IPS DF 19.7 (cell line): ENCODE measurements at places on chromosomes 1 and 21.

DNA sequence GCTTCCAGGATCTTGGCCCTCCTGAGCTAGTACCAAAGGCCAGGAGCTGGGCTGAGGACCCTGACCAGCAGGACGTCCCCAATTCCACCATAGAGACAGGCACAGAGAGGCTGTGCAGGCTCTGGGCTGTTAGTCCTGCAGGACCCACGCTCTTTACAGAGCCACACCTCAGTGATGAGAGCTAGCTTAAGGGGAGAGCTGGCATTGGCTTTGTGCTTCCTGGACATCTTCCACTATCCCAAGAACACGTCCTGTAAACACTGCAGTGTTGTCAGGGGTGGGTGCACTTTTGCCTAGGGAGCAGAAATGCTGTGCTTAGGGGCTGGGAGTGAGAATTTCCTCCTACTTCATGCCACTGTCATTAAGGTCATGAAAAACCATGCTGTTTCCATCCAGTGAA is 91.7 kb upstream of the EDN2 start:
- DNase-seq: no peak

- DNase-seq: no peak
These were observed 32.2 kb downstream of the BATF3 start for GRCh38 chr1:212667223-212668139.

- DNase-seq: no peak
These were observed 13.5 kb downstream of the RAB3B start for GRCh38 chr1:51976846-51977602.

DNA sequence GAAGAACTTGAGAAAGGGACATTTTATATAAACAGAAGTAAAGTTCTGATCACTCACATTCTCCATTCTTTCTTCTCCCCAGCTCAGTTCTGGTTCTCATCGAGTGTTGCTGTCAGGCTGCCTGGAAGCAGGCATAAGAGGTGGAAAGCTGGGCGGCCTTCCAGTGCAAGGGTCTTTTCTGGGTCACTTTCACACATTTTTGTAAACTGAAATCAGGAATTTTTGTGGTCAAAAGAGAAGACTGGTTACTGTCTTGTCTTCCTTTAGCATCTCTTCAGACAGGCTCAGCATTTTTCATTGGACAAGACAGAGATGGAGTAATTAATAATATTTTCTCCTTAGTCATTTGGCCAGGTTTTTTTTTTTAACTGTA is 93.7 kb downstream of the CTH start:
- DNase-seq: no peak

DNA sequence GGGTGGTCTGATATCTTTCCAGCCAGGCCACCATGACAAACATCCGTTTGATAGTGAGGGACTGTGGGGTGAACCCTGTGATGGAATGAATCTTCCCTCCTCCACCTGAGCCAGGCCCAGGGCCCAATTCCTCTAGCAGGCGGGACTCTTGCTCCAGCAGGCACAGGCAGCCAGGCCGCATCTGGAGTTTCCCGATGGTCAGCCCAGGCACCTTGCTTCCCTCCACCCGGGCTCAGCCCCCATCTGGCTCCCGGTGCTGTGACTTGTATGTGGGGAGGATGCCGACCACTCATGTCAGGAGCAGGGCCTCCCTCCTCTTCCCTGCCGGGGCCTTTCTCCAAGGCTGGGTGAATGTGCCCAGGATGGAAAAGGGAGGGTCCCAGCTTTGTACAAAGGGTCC is 21.0 kb downstream of the KCNAB2 start:
- DNase-seq: no peak

DNA sequence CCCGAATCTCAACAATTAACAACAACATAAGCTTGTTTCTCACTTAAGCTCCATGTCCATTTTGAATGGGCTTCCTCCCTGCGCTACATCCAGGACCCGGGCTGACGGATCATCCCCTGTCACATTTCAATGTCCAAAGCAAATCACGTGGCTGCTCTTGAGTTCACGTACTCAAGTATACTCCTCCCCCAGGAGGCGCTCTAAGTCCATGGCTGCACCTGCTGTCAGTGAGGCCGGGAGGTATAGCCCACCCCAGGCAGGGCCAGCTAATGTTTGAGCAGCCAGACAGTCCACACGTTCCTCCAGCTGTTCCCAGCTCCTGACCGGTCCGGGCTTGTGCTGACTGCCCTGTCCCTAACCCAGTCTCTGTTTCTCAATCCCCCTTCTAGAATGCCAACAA is 220.8 kb downstream of the SLC35F3 start:
- peak; percentile 70 for DNase-seq

GRCh38 chr21:32094804-32095203 is 184.0 kb downstream of the MIS18A start:
- DNase-seq: peak; percentile 42

DNA sequence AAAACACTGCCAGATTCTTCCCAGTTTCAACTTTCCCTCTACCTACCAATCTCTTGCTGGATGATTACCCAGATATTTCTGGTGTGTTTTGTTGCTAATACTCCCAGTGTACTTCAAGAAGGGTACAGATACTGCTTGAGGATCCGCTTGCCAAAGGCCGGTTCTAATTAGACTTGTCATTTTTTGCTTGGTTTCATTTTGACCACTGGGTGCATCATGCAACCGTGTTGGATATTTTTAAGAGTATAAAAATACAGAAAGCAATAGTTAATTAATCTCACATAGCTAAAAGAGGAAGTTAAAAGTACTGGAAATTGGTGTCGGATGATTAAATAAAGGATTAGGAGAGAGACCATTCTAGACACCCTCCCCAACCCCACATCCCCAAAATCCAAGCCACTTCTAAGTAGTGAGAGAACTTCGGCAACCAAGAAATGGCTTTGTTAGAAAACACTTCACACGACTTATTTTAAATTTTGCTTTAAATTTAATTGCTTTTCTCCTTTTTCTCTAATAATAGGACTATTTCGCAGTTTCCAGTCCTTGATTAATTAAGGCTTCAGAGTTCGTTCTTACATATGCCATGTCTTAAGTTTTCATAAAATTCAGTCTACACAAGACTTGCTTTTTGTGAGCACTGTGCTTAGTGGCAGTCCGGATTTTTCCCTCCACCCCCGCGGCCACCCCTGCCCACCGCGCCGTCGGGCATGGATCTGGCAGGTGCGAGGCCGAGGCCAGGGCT is 2.5 kb upstream of the CDKN2C start:
- no peak for DNase-seq

DNA sequence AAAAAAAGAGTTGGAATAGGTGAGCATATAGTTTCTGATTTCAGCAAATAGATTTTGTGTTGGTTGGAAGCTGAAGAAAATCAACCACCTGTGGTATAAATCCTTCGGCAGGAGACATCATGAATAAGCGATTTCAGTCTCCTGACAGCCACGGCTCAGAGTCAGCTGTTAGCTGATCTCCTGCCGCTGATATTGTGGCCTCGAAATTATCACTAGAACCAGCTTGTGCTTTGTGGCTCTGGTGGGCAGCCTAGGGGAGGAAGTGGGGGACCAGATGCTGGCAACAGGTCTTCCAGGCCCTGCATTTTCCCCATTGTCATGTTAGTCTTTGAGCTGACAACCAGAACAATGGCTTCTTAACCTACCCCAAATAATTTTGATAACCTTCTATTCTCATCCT is 842 bp upstream of the GCSAML start:
- no peak for DNase-seq

DNA sequence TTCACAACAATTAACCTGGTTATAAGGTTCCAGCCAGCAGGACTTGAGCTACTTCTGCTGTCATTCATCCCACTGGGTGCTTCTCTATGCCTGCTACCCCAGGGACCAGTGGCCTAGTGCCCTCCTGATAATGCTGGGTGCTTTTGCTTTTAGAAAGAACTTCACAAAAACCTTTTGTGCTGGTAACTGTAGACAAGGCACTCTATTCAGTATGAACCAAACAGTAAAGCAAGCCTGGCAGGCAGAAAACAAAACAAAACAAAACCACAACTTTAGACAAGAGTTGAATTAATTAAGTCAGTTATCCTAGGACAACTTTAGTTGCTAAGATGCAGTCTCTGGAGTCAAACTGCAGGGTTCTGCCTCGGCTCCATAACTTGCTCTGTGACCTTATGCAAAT is 61.9 kb upstream of the ADGRL2 start:
- DNase-seq: no peak

GRCh38 chr1:27339213-27339612 is 2.6 kb upstream of the SYTL1 start:
- no peak for DNase-seq

DNA sequence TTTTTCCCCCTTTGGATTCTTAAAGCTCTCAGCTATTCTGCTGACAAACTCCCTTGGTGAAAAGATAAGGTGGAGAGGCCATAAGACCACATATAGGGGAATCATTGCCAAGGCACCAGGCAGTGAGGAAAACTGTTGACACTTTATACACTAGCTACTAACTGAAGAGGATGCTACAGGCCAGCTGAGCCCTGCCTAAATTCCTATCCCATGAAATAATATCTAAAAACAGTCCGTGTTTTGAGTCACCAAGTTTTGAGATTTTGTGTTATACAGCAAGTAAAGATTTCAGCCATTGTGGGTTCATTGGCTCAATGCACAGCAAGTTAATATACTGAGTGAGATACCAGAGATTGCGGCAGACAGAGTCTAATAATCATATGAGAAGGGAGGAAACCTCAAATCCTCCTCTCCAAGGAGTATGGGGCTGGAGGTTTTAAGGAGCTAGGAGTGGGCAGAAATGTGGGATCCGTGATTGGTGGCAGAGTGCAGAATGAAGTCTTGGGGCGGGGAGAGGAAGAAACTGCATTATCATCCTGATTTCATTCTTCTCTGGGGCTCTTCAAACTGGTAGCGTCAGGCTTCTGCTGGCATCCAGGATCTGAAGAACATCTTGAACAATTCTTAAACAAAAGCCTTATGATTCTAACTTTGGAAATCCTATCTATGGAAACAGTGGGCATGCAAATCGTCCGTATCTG is 9.2 kb downstream of the CLDN8 start:
- no peak for DNase-seq

DNA sequence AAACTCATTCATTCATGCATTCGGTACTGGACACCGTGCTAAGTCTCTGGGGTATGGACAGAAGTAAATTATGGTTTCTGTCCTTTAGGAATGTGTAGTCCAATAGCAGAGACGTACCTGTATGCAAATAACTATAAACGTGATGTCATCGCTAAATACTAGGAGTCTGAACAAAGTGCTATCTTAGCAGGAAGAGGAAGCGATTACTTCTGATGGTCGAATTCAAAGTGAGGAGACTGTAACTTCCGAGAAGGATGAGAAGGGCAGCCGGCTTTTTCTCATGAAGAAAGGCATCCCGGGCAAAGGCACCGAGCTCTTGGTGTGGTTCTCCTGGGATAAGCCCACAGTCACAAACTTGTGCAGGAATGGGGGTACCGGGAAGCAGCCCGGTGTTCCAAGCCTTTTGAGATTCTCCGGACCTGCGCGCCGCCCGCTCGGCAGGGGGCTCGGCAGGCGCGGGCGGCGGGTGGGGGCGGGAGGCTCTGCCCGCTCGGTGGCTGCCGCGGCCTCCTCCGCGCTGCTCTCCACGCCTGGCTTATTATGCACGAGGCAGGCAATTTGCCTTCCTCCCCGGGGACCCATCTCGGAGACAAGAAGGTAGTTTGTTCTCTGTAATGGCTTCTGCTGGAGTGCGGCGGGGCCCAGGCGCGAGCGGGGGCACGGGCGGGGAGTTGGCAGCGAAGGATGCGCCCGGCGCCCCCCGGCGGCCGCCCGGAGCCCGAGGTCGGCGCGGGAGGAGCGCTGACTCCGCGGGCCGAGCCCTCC is 67.5 kb upstream of the CD1D start:
- no peak for DNase-seq

DNA sequence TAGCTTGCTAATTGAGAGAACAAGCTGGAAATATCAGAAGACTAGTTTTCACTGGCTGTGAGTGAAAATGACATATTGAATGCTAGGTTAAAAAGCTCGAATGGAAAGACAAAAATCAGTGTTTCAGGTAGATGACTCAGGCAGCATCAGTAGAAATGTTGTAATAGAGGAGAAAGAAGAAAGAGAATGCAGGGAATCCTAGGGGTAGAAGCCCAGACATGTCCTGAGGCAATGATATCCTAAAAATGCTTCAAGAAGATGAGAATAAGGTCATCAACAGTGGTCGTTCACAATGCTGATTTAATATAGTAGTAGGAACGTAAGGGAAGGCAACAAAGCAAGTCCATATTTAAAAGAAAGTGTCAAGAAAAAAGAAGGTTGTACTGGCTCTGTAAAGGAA is 96.7 kb upstream of the HP1BP3 start:
- DNase-seq: no peak

GRCh38 chr1:160193091-160193819 is 2.9 kb downstream of the CASQ1 start:
- peak; percentile 74 for DNase-seq

GRCh38 chr1:214895011-214895600 is 187.4 kb upstream of the KCNK2 start:
- DNase-seq: no peak

- DNase-seq: no peak
These were observed 24.7 kb upstream of the ADGRB2 start for GRCh38 chr1:31788825-31789256.

GRCh38 chr1:33092438-33092837 is 11.5 kb downstream of the AZIN2 start:
- no peak for DNase-seq

GRCh38 chr1:11523746-11524464 is 45.0 kb downstream of the DISP3 start:
- no peak for DNase-seq

DNA sequence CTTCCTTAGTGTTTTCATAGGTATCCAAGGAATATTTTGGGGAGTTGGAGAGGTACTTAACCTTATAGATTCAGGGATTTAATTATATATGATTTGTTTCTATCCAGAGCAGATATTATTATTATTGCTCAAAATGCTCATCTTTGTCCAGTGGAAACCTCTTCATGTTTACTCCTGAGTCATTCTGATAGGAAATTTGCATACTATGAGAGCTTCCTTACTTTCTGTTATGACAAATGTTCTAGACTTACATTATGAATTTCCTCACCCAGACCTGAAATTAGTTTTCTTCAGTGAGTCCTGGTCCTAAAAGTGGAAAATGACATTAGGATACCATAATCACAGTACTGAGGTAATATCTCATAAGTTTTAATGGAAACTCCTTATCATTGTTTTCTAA is 57.5 kb upstream of the PLPPR5 start:
- DNase-seq: no peak

GRCh38 chr1:204359474-204360255 is at the start of gene PLEKHA6:
Gene PLEKHA6 (minus strand): TSS chr1:204359929. CDS start chr1:204273727, 86,202 bp downstream.
- DNase-seq: no peak

GRCh38 chr1:147214842-147215539 is 10.1 kb downstream of the FMO5 start:
- no peak for DNase-seq

- no peak for DNase-seq
These were observed 1240.7 kb downstream of the BRINP3 start for GRCh38 chr1:189237008-189237407.
